ENCODE measurements at places on chromosomes 5 and 9. TPM values are rescaled to one million over a fixed set of nuclear protein-coding genes. Genes with fewer than 3 reads are reported as not detected.

The CARD19 gene
- total RNA-seq: 60.6 TPM

The IFNE gene
- total RNA-seq: 2.2 TPM

The SLC25A2 gene
- total RNA-seq: not detected

The ANGPTL2 gene
- not detected for total RNA-seq

The IFNA21 gene
- not detected for total RNA-seq

Measured in A549 treated with DMSO at 1 μM for 4 hours (cell line).